ENCODE measurements at places on chromosomes 12 and 14. TPM values are rescaled to one million over a fixed set of nuclear protein-coding genes. Genes with fewer than 3 reads are reported as not detected.

TMEM229B gene
- total RNA-seq = 4.5 TPM

PNMA1 gene
- 16.1 TPM for total RNA-seq

CSRP2 gene
- total RNA-seq = 11.7 TPM

LRFN5 gene
- 0.19 TPM for total RNA-seq

SLC8B1 gene
- total RNA-seq = 20.9 TPM

EGLN3 gene
- 0.19 TPM for total RNA-seq

ITGB7 gene
- total RNA-seq = 0.56 TPM

PARPBP gene
- 5.6 TPM for total RNA-seq

SERPINA12 gene
- not detected for total RNA-seq

SYCP3 gene
- total RNA-seq = 0.85 TPM
